ENCODE measurements at places on chromosomes 3 and 15. TPM values are rescaled to one million over a fixed set of nuclear protein-coding genes. Genes with fewer than 3 reads are reported as not detected.

Gene SMAD6
- total RNA-seq = 0.14 TPM

Gene SERPINI2
- not detected for total RNA-seq

Gene CCDC13
- total RNA-seq = 0.35 TPM

Gene CCDC80
- 0.35 TPM for total RNA-seq

Gene MAGEL2
- total RNA-seq = not detected

Gene PYGO1
- total RNA-seq = not detected

Gene RPL35A
- total RNA-seq = 803 TPM

Gene CFAP91
- total RNA-seq = 0.30 TPM

Gene TMCO5A
- not detected for total RNA-seq

Gene CEMIP
- not detected for total RNA-seq

Gene CALML4
- 13.1 TPM for total RNA-seq

Gene KCNH8
- not detected for total RNA-seq
